ENCODE measurements at places on chromosomes 6 and 20.

DNA sequence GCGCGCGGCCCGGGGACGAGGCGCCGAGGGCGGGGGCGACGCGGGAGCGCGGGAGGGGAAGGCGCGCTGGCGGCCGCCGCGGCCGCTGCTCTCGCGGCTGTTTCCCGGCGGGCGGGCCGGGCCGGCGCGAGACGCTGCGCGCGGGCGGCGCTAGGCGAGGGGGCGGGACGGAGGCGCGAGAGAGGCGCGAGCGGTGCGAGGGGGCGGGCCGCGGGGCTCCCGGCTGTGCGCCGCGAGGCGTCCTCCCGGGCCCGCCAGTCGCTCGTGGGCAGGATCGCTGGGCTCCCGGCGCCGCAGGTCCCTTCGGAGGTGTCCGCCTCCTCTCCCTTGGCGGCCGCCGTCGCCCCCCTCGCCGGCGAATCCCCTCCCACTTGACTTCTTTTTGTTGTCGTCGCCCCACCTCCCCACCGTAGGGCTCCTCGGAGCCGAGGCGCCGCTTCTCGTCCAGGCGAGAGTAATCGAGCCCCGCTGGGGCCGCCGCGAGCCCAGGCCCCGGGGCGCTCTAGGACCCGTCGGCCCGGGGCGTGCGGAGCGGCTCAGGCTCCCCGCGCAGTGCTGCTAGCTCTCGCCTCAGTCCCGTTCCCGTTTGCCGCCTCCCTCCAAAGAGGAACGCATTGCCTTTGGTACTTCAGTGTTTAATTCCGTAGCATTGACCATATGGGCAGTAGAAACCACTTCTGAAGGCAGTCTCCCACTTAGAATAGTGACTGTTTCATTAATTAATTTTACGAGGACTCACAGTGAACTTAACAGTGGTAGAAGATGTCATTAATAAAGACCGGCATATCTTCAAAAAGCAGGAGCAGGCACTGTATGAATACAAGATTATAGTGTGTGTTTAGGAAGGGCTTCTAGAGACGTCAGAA is at the start of gene RANBP9:
Gene RANBP9, minus strand, starts transcription at position 103 of the 866 bp plus-strand sequence. CDS start 330 bp downstream, outside the sequence.
- peak; percentile 90 for DNase-seq

DNA sequence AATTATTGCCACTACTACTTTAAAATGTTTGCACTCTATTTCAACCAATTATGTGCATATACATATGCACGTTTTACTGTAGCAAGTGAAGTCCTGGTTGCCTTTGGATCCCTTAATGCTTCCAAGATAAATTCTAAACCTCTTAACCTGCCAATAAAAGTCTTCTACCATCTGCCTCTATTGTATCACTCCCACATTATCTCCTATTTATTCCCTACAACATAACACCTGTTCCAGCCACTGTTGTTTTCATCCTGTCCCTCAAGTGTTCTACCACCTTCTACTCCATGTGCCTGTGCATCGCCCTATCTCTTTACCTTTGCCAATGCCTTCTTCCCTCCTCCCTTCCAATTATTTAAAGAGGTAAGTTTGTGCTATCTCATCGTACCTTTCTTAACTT is 499.0 kb upstream of the RNF217 start:
- no peak for DNase-seq

- DNase-seq = peak; percentile 80
Measured at GRCh38 chr20:31661625-31662371, 24.1 kb downstream of the COX4I2 start.

GRCh38 chr6:56902641-56903464 is 52.1 kb upstream of the BEND6 start:
- DNase-seq = no peak

GRCh38 chr6:138970856-138971425 is 17.1 kb downstream of the REPS1 start:
- no peak for DNase-seq

- no peak for DNase-seq
Measured at GRCh38 chr6:134303891-134304290, 14.0 kb downstream of the SGK1 start.

- no peak for DNase-seq
Measured at GRCh38 chr6:7185561-7185960, 77.8 kb downstream of the RREB1 start.

- no peak for DNase-seq
Measured at GRCh38 chr6:46502486-46503119, 11.4 kb upstream of the RCAN2 start.

GRCh38 chr20:64065974-64066343 is 3.0 kb downstream of the TCEA2 start:
- no peak for DNase-seq

DNA sequence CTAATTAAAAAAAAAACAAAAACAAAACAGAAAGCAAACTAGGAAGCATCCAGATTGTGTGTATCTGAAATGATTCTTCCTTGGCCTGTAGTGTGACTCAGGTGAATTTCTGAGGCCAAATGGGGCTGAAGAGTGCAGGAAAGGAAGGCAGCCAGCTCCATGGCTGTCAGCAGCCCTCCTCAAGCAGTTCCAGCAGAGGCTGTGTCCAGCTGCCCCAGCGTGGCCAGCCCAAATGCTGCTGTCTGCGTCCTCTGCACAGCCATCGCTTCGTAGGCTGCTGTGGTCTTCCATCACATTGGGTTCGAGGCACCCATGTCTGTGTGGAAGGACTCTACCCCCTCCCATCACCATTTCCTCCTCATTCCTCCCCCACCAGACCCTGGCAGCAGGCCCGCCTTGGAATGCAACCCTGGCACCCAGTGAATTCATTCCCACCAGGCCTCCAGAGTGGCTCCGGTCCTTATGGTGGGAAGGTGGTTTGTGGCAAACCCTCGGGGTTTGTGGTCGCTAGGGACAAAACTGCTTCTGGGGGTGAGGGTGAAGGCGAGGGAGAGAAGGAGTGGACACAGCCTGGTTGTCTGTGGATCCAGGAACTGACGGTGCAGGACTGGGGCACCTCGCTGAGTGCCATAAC is 81.5 kb downstream of the MYLK4 start:
- DNase-seq = no peak

GRCh38 chr6:17580518-17581048 is 19.5 kb upstream of the FAM8A1 start:
- DNase-seq = peak; percentile 27

DNA sequence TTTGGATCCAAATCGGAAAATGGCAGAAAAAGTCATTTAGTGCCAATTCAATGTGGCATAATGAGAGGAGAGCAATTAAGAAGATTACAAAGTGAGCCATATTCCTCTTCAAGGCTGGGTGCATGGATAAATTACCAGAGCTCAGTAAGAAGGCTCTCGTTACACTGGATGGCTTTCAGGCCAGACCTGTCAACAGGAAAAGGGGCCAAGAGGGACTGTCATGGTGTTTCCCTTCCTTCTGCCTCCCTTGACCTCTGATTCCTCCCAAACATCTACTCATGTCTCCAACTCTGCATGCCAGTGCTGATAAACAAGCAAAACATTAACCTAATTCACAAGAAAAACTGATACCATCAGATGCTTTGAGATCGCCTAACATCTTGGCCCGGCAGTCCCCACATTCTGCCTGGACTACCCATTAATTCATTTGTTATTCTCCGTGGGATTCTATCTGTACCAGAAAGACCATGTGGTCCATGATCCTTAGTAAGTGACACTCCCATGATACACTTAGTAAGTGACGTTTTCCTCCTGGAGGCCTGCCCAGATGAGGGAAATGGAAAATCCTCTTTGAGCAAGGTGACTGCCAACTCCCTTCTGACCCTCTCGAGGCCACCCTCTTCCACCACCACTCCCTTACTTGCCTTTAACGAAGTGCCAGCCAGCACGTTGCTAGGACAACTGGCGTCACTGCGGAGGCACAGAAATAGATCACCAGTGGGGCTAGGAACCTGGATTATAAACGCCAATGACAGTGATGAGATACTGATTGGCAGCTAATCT is 239.2 kb downstream of the GMPR start:
- no peak for DNase-seq

DNA sequence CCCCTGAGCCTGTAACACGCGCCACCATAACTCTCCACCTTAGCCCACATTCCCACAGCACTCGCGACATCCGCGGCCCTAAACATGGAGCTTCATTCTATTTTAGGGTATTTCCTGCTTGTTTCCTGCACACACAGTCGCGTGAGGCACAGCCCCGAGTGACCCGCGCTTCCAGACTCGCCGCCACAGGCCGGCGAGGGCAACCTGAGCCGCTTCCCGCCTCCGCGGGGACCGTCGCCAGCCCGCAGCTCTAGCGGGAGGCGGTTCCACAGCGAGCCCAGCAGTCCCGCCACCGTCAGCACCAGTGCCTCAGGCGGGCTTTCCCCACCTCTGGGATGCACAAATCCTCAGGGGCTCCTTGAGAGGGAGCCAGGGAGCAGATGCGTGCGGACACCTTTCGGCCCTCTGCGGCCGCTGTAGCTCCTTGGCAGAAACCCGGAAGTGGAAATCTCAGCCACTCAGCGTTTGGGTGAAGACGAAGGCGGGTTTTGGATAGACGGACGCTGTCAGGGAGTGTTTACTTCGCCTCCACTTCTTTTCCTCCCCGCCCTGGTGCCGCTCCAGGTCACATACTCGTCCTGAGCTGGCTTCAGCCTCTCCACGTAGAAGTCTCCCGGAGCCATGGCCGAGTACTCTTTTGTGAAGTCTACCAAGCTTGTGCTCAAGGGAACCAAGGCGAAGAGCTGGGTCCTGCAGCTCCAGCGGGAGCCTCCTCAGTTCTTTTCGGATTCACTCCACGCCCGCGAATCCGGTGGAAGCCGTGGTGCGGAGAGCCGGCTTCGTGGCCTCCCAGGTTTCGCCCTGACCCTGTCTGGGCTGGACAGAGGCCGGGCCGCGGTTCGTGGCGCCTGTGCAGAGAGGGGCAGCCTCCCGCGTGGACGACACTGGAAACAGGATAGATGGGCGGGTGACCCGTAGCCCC is 2177.4 kb upstream of the DEFB115 start:
- no peak for DNase-seq

DNA sequence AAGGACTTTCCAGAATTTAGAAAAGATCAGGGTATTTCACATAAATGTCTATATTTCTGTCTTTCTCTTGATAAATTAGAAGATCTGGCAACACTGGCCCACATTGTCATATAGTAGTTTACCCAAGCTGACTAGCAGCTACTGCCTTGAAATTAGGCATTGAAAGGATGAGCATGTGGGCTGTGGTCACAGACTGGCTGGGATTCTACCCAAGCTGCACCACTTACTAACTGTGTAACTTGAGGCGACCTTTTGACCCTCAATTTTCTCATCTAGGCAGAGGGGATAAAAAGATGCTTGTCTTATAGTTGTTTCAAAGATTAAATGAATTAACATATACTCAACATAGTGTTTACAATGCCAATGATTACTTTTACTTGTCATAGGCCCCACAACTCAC is 152.7 kb upstream of the BMP2 start:
- DNase-seq = no peak

DNA sequence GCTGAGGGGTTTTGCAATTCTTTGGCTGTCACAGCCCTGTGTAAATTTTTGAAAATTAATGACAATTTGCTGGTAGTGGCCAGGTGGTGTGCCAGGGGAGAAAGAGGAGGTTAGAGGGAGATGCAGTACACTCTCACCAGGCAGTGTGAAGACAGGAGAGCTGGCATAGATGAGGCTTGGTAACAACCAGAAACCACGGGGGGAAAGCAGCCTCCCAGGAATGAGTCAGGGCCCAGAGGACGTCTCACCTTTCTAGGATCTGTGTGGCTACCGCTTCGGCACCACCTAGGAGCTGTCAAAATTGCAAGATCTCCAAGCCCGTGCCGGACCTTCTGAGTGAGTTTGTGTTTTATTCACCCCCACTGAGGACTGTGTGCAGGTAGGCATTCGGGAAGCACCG is 171.4 kb downstream of the PACRG start:
- no peak for DNase-seq

DNA sequence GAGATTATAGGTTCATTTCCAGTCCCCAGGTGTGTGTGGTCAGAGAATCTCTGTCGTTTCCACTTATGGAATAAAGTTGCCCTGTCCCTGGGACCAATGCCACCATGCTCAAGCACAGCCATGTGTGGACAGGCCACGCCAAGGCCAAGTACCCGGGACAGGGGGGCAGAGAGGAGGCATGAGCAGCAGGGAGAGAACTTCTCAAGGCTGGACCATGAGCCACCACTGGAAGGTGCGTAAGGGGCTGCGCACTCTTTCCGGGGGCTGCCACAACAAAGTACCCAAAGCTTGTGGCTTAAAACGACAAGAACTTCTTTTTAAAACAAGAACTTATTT is 209.2 kb upstream of the KCNQ5 start:
- no peak for DNase-seq

Measured in endothelial cell (in vitro differentiated cells).